Peyer's patch (tissue), 4 donors: ENCODE measurements at places on chromosomes 1 and 21. TPM values are rescaled to one million over a fixed set of nuclear protein-coding genes. Genes with fewer than 3 reads are reported as not detected.

GRCh38 chr1:65063025-65063424, 85.0 kb upstream of the AK4 start:
- DNase-seq = no peak

DNA sequence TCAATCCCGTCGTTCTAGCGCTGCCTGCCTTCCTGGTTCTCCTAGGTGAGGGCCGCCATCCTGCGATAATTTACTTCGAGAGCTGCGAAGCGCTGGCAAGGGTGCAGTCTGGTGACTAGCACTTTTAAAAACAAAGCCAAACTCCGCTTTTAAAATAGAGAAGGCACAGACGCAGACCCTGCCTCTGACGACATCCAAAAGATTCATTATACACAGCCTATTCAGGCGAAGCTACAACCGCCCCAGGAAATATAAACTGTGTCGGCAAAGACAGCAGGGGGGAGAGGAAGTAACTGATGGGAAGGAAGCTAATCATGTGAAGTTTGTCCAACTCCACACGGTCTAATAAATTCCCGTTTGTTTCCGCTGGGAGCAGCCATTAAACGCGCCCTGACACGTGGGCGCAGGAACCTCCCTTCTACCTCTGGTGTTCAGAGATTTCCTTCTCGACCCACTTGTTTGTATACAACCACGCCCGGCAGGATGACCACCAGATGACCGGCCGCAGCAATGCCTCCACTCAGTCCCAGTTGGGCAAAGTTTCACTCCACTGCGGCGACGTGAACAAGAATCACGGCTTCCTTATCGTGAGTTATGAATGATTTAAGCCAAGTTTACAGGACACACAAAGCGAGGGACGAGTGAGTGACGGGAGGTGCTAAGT, 1.3 kb downstream of the GNG12 start:
- DNase-seq = peak; percentile 78

DNA sequence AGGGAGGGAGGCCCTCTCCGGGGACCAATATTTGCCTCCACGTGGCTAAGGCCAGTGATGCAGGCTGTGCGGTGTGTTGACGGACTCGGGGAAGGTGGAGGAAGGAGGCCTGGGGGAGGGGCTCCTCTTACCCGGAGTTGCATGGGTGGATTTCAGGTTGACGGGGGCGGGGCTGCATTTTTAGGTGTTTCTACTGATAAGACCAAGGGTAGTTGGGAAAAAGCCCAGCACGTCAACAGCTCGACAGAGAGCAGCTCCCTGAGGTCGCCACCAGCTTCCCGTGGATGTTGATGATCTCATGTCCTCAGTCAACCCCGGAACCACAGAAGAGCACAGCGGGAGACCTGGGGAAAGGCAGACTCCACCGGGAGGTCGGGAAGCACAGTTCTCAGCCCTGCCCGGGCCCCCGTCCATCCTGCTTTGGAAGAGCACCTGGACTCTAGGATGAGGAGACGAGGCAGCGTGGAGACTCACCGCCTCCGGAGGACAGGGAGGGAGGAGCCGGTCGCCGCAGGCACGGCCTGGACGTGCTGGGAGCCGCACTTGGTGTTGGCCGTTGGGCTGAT, 32.9 kb upstream of the COL6A1 start:
- no peak for DNase-seq

- no peak for DNase-seq
Observed at GRCh38 chr1:236882678-236883077, 87.6 kb downstream of the MTR start.

DNA sequence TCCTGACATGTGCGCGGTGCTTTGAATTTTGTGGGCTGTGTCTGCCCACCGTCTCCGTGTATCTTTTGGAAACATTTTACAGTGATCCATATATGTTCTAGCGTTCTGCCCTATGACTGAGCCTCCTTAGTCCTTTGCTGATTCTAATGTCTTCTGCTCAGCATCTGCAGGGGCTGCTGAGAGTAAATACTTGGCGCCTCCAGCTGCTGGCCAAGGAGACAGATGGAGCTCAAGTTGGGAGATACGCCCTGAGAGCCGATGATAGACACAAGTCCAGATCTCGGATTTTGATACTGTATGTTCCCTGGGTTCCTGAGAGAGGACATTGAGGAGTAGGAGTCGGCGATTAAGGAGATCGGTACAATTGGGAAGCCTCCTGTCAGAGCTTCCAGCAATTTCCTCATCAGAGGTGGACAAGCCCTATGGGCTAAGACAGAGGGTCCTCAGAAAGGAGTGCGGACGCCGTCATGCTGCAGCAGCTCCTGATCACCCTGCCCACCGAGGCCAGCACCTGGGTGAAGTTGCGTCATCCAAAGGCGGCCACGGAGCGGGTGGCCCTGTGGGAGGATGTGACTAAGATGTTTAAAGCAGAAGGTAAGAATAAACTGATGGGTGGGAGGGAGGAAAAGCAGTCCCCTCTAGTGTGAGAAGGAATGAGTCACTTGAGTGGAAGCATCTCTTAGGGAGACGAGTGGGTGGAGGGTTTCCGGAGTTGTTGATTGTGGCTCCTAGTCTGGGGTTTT, 390 bp downstream of the ZFP69B start:
- DNase-seq = peak; percentile 64

GRCh38 chr1:159040206-159040605, 30.5 kb downstream of the IFI16 start:
- no peak for DNase-seq

DNA sequence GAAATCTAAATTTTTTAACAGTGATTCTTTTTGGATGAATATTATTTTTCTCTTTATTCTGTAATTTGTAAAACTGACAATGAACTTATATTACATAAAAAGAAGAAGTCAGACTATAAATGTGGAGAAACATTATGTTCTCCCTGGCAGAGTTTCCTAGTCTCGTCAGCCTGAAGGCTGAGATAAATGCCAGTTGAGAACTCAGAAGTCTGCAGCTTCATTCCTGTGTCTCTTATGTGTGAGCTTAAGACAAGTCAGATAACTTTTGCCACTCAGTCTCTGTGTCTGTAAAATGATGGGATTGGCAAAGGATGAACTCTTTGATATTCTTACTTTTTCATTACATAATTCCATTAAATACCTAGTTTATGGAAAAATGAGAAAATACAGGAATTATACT, 568.8 kb upstream of the ZRANB2 start:
- no peak for DNase-seq

DNA sequence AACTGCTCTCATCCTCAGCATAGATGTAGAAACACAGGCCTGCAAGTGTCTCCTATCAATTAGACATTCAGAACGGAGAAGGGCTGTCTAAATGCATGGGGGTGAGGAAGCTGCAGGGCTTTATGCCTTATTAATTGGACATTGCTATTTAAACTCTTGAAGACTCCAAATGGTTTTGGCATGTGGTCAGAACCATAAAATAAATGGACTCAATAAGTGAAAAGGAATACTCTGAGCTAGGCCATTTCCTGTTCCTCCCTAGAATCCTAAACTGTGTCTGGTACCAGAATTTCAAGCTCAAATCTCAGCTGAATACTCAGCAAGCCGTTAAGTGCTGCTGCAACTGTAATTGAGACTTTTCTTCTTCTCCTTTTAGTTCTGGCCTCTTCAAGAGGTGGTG, 80.4 kb upstream of the C1orf87 start:
- no peak for DNase-seq

GRCh38 chr1:205274041-205274691, 46.4 kb downstream of the TMCC2 start:
- peak; percentile 24 for DNase-seq

DNA sequence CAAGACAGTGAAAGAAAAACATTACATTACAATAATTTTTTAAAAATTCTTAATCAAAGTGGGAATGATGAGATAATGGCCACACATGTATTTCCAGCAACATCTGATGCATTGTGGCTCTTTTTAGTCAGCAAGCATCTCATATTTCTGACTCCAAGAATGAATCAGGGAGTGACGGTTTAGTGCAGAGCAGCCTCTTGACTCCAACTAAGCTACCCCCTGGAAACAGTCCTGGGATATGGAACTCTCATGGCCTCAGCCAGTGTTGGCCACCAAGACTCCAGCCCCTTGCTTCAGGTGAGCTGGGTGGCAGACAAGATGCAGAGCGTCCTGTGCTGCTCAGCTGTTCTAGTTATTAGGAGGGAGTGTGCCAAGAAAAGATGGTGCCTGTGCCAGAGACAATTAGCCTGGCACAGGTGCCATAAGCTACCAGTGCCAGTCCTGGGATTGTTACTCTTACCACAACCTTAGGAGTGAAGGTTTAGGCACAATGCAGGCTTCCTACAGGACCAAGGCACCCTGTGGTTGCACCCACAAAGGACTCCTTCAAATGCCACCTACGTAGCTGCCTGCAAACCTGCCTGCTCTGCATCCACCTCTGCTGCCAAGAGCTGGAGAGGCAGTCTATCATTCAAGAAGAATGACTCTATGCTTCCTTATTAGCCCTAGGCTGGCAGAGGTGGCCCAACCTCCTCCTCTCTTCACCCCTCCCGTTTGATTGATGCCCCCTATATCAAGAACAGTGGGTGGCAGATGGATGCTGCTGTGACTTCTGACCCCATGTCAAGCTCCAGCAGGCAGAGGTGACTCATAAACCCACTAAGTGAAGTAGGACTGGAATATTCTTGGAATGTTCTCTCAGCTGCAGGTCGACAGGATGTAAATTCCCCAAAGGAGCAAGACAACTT, 6.0 kb upstream of the SEC16B start:
- no peak for DNase-seq

GRCh38 chr1:3120140-3120539, 51.1 kb downstream of the PRDM16 start:
- no peak for DNase-seq

DNA sequence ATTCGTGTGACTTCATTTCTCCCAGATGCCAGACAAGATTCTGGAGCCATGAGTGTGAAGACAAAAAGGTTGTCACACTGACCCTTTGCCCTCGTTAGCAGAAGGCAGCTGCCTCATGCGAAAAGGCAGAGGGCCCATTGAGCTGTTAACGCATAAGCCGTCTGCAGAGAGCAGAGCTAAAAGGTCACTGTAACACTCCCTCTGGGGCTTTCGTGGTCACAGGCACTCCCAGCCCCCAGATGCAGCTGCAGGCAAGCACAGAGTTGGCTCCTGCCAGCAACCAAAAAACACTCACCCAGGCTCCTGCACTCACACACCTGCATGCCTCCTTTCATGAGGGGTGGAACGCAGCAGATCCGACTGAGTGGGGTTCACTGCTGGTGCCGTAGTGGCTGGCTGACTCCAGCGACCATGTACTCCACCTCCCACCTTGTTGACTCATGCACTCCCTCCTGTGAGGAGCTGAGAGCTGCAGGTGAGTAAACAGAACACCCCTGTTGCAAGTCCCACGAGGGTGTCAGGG, 287.5 kb downstream of the SMYD3 start:
- DNase-seq = no peak

GRCh38 chr1:156840186-156840897, 18.6 kb downstream of the INSRR start:
- DNase-seq = no peak

DNA sequence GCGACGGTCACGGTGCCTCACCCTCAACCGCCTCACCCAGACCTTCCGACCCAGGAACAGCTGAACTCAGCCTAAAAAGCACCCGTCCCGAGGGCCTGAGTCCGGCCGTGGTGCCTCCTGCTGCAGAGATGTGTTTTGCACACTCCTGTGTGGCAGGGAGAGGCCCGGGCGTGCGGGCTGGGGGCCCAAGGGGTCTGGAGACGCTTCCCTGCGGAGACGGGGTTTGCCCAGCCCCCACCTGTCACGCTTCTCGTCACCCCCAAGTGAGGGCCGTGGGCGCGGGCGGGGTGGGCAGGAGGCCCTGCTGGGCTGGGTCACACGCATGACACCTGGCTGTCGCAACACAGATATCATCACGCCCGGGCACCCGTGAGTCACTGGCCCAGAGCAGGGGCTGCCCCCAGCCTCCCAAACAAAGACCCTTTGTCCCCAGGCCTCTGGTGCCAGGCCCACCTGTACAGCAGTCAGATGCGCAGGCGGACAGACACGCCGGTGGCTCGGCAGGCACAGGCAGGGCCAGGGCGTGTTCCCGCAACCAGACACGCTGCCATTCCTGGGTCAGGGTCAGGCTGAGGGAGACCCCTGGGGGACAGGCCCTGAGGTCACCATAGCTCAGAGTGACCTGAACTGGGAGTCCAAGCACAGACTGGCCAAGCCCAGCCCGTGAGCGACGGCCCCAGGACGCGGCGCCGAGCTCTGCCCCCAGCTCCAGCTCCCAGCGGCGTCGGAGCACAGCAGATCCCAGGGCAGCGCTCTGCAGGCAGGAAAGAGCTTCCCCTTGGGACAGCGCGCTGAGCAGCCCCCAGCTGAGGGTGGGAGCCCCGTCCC, 6.1 kb downstream of the B3GALT6 start:
- DNase-seq = no peak

- peak; percentile 87 for DNase-seq
Observed at GRCh38 chr1:2231532-2232254, 3.6 kb downstream of the SKI start.

DNA sequence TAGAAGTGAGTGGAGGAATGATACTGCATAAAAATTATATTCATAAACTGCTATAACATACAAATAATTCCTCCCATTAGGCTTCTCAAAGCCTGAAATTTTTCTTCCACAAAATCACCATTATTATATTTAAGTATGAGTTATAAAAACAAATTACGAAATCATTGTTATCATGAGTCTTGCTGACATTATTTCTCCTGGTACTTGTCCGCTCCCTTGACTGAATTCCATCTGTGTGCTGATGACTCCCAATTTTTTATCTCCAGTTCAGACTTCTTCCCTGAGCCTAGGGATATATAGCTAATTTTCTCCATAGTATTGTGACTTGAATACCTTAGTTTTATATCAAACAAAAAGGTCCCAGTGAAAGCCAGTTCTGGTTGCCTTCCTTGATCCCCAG, 268.2 kb downstream of the HMCN1 start:
- no peak for DNase-seq

DNA sequence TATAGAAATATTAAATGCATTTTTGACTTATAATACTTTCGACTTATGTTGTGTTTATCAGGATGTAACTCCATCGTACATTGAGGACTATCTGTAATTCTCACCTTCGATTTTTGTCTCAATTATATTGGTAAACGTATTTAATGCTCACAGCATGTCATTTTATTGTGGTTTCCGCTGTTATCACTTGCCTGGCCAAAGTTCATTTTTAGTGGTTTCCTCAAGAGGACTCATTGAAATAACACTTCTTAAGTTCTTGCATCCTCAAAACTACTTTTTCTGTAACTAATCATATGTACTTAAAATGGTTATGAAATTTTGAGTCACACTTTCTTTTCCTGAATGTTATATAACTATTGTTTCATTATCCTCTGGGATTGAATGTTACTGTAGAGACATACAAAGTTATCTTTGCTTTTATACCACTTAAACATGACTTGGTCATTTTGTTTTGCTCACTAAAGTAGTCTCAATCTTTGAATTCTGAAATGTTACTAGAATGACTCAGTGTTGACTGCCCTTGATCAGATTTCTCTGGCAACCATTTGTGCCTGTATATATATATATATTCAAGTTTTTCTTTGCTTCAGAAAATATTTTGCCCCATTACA, 289.6 kb upstream of the PROX1 start:
- no peak for DNase-seq

FALEC gene
- total RNA-seq = not detected

SAMSN1 gene
- total RNA-seq = 56.1 TPM

TSPEAR gene
- total RNA-seq = not detected

FRRS1 gene
- total RNA-seq = 16.4 TPM

BGLAP gene
- 2.1 TPM for total RNA-seq

PCBP3 gene
- total RNA-seq = 4.4 TPM

STIL gene
- total RNA-seq = 5.5 TPM

ICOSLG gene
- total RNA-seq = 6.3 TPM

PRDX1 gene
- 501 TPM for total RNA-seq

SMCP gene
- total RNA-seq = not detected
